ENCODE measurements at places on chromosomes 16 and 17.
A peak's percentile ranks its signal among the peaks of the same experiment; 100 is the strongest.

DNA sequence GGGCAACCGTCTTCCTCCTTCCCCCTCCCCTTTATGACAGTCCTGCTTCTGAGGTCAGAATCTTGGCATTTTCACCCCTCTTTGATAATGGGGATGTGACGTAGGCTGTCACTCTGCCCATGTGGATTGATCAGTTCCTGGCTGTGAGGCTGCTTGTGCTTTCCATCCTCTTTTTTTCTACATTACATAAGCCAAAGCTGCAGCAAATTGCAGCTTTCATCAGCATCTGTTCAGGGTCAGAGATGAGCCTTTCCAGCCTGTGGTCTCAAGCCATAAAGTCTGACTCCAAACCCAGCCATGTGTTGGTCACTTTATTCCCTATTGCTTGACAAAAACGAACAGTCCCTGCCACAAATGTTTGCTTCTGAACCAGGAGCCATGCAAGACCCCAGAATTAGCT lies 535.1 kb downstream of the CDH11 start:
- no peak for DNase-seq

DNA sequence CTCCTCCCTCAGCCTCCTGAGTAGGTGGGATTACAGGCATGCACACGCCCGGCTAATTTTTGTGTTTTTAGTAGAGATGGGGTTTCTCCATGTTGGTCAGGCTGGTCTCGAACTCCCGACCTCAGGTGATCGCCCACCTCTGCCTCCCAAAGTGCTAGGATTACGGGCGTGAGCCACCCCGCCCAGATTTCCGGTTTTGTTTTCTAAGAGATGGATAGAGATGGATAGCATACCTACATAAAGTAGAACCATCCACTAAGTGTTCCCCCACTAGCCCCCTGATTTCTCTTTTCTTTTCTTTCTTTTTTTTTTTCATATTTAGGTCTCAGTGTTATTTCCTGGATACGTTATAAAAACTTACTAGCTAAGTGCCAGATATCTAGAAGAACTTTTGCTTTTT lies 2.0 kb downstream of the WSB1 start:
- DNase-seq, result no peak

DNA sequence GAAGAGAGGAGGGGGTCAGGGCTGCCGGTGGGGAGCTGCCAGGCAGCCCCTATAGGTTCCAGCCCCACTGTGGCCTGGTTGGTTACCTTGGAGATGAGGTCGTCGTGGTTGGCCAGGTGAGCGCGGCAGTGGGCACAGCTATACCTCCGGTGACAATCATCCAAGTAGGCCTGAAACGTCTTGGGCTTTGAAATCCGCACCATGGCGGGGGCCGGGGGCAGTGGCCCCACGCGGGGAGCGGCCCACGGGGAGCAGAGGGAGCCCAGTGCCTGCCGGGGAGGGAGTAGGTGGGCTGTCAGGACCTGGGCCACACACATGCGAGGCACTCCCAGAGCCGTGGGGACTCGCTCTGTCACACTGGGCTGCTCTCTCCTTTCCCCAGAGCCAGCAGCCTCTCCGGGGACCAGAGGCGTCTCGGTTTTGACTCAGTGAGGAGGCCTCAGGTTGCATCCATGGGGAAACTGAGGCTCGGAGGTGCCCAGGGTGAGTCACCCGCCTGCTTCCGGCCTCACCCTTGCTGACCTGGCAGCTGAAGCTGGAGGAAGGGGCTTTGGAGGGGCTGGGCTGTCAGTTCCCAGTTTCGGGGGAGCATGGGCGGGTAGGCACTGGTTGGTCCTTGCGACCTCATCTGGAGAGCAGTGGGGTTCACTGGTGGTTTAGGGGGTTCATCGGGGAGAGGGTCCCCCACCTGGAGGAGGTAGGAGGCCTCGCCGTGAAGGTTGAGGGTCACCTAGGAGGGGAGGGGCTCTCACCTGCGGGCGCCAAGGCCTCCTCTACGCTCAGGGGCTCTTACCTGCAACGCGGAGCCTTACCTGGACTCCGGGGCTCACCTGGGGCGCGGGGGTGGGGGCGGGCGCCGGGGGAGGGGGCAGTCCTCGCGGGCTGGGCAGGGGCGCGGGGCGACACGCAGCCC lies 591 bp downstream of the YPEL3 start:
- peak; percentile 72 for DNase-seq

GRCh38 chr17:18916816-18917500 lies 35.0 kb upstream of the SLC5A10 start:
- no peak for DNase-seq

DNA sequence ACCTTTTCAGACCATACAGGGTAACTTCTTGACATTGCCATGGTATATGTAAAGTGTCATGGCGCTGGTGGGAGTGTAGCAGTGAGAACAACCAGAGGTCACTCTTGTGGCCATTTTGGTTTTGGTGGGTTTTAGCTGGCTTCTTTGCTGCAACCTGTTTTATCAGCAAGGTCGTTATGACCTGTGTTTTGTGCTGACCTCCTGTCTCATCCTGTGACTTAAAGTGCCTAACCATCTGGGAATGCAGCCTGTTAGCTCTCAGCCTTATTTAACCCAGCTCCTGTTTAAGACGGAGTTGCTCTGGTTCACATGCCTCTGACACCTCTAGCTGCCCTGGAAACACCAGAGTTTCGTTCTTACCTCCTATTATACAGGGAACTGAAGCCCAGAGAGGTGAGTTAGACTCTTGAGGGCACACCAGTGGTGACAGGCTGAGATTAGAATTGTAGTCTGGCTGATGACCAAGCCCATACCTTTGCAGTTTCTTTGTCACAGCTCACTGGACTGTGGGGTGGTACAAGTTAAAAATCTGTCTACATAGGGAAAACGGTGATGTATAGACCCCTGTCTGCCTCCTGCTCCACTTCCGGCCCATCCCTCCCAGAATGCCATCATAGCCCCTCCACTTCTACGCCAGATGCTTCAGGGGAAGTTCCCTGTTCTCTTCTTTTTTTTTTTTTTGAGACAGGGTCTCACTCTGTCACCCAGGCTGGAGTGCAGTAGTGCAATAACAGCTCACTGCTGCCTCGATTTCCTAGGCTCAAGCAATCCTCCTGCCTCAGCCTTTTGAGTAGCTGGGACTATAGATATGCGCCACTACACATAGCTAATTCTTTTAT lies 21.0 kb downstream of the KSR1 start:
- DNase-seq, result no peak

GRCh38 chr17:22692066-22692805 lies 999.9 kb downstream of the KCNJ18 start:
- no peak for DNase-seq

DNA sequence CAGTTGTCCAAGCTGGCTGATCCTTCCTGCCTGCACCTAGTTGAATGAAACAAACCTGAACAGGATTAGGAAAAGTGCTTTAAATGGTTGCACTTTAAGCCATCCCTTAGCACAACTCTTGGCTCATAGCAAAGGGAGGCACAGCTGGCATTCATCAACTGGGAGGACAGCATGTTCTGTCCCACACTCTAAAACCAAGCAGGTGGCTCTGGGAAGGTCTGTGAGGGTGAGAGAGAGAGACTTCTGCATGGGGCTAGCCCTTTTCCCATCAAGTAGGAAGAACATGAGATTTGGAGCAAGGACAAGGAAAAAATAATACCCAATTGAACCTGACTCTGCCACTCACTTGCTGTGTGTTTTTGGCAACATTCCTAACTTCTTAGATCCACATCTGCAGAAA lies 140.9 kb upstream of the CCL2 start:
- no peak for DNase-seq

DNA sequence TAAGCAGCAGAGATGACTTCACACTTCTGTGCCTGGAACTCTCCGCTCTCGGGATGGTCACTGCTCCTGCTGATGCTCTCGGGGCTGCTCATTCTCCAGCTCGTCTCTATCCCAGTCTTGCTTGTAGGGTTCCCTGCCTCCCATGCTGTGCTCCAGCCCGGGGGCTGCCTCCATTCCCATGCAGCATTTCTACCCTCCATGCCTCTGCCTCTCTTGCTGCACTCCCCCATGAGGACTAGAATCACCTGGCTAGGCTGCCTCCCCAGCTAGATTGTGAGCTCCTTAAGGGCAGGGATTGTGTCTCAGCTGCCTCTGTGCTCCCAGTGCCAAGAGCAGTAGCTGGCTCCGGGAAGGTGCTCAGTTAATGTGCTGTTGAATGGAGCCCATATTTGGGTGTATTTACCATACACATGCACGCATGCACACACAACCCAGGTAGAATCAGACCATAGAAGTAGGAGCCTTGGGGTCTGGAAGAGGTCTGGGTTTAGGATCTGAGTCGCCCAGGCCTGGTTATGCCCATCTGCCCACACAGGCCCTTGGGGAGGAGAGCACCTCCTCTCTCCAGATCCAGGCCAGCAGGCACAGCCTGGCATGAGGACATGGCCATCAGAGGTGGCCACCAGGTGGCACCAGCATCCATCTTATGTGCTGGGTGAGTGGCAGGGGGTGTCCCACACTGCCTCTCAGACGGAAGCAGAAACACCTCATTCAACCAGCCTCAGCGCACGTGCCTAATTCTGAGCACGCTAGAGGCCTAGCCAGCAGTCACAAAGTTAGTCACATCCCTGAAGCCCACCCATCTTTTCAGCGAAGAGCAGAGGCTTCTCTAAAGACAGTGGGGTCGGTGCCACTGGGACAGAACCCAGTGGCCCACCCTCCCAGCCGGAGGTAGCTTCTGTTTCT lies 9.3 kb downstream of the GIT1 start:
- DNase-seq, result peak; percentile 92

DNA sequence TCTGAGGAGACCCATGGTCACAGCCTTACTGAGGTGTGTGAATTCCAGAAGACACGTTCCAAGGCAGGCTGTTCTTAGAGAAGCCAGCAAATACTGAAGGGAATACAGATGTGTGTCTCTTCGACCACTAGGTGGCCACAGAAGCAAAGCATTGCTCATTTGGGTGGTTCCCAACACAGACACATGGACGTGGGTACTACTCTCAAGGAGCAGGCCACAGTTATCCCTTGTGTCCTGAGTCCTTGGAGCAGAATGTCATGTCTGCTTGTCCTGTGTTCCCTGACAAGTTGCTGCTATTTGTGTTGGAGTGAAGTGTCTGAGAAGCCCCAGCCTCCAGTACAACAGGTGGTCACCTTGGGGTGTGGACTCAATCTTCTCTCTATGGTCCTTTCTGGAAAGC lies 30.3 kb downstream of the HMOX2 start:
- DNase-seq, result no peak

GRCh38 chr17:70115126-70115525 lies 40.1 kb downstream of the KCNJ16 start:
- no peak for DNase-seq

DNA sequence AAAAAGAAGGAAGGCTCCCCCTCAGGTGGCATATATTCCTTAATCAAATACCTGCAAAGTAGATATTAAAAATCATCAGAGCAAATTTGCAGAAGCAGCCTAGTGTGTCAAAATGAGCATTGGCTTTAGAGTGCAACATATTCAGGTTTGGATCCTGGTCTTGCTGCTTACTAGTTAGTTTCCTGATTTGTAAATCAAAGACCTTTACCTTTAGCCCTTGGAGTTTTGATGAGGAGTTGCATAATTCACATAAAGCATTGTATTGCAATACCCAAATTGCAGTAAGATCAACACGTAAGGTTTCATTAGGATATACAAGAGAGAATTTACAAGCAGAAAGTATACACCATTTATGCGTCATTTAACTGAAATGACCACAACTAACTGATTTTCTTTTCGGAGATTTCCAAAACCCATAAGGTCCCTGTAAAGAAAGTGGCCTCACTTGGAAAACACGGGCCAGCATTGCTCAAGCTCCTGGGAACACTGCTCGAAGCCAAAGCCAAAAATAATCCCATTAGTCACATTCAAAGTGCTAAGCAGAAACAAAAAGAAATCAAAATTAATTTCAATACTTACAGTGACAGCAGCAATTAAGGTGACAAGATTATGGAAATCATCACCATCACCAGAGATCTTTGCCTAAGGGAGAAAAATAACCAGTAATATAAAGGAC lies 415.9 kb upstream of the ERCC4 start:
- DNase-seq, result no peak

DNA sequence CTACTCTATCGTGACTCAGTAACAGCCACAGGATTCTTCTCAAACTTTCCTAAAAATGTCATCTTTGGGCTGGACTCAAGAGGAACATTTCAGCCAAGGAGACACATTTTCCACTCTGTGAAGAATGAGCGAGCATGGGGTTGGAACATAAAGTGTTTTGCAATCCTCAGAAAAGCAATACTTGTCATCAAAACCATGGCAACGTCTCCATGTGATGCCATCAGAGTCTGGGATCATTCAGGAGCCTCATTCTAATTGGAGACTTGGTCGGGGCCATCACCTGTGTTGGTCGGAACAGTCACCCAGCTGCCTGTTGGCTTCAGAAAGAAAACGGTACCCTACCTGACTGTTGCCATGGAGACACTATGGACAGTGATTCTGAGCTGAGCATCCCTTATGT lies 25.5 kb downstream of the MYOCD start:
- no peak for DNase-seq

DNA sequence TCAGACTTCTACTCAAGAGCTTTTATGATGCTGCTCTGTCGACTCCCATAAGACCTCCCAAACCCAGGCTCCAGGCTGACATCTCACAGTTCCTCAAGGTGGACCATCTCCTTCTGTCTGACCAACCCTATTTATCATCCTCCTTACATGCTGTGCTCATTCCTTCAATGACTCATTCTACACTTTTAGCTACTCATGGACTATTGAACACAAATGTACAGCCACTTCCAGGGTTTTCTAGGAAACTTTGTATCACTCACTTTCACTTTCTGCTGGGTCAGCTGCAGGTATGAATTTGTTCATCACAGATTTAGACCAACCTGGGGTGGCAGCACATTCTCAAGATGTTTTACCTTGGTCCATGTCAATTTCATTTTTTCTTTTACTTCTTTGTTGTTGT lies 162.4 kb upstream of the FAM20A start:
- DNase-seq, result no peak

DNA sequence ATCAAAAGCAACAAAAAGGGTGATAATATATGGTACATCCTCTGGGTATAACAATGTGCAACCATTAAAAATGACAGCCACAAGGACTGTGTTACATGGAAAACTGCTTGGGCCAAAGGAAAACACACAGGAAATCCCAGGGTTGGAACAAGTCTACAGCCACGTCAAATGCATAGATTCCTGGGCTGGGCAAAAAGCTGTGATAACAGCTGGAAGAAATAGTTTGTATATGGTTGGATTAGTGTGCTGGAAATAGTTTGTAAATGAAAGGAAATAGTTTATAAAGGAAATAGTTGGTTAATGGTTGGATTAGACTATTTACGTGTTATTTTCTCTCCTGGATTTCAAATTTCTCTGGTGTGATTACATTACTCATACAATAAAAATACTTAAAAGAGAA lies 2.6 kb downstream of the HSD17B2 start:
- DNase-seq, result no peak
